Type B pancreatic cell (in vitro differentiated cells): ENCODE measurements at places on chromosomes 3 and 15.

GRCh38 chr15:75864213-75865059 is 21.2 kb downstream of the UBE2Q2 start:
- DNase-seq, result no peak

GRCh38 chr3:99713440-99713839 is 75.0 kb downstream of the COL8A1 start:
- no peak for DNase-seq

DNA sequence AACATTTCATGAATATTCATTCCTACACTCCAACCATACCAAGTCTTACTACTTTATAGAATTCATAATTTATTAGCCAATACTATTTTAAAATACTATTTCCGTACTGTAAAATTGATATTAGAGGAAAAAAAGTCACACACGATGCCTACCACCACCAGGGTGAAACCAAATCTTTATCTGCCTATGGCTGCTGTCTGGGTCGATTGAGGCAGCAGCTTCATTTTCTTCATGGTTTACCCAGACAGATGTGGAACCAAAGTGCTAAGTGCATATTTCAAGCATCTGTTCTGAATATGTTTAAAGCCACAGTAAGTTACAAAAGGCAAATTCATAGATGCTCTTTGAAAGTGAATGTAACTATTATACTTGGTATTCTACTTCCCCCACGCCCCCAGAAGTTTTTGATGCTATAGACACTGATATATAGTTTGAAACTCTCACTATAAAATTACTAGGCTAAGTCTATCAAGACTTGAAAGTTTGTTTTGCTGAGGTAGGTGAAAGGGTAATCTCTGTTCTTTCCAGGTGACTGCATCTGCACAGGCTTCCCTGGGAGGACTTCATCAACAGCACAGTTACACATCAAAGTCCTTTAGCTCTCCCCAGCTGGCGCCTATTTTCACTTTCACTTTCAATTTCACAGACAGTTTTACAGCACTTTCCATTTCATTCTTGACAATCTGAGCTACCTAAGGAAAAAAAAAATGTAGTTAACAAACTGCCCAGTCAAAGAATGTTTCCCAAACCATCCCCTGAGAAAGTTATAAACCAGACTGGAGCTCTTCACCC is 113.9 kb downstream of the POLQ start:
- DNase-seq, result no peak

- DNase-seq, result no peak
These were observed 7.8 kb downstream of the DUOX2 start for GRCh38 chr15:45106002-45106790.

DNA sequence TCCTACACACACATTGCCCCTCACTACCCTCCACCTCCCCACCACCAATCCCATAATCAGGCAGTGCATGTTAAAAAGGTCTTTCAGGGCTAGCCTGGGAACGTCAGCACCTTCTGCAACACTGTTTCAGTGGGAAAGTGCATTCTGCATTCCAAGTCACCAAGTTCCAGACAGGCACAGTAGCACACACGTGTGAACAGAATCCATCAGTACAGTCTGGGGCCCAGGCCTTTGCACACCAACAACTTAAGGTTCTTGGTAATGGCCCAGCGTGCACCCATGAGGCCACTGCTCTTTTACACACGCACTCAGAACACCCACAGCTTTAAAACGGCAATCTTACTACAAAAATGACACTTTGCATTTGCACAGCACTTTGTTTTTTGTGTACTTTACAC is 1.2 kb downstream of the ANXA2 start:
- no peak for DNase-seq

- DNase-seq, result no peak
These were observed 77.4 kb downstream of the RBPMS2 start for GRCh38 chr15:64697911-64698369.

- DNase-seq, result no peak
These were observed 524.7 kb upstream of the MCTP2 start for GRCh38 chr15:93706495-93707292.

- no peak for DNase-seq
These were observed 76.6 kb upstream of the PTX3 start for GRCh38 chr3:157360044-157360443.

DNA sequence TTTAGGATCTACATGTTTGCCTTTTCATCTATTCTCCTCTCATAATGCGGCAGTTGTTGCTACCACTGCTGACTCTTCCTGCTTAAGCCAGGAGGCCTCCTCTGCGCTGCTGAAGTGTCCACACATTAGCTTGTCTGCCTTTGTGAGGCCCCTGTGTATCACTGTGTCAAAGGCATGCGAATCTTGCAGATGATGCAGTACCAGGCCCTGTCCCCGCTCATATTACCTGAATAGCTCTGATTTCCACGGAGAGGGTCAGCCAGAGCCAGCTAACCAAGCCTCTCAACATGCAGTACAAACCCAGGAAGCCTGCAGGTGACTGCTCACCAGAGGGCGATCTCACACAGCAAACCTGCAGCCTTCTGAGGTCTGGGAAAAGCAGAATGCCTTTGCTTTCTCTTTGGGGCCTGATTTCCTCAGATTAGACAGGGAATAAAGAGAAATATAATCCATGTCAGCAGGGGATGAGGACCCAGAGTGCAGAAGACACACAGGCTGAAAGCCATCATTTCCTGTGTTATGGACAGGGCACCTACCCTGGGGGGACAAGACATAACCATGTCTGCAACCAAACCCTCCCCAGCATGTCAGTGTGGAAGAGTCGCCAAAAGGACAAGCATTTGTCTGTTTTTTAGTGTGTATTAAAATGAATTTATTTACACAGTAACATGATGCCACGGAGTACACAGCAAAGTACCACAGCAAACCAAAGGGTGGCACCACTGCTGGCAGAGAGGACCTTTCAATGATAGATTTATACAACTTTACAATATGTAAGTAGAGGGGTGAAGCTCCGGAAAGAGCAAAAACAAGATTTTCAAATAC is 36.8 kb upstream of the TSPAN3 start:
- no peak for DNase-seq

DNA sequence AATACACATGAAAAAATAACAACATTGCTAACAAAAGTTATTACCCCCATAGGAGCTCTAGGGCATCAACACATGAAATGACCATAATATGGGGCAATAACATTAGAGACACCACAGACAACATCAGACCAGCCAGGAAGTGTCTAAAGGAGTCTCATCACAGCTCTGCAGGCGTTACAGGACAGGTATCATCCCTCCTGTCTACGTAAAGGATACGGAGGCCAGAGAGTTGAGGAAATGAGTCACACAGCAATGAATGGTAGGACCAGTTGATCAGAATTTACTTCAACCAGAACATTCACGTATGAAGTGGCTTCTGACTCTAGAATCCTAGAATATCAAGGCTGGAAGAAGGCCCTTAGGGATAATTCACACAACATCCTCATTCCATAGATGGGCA is 1.8 kb downstream of the NME9 start:
- no peak for DNase-seq

DNA sequence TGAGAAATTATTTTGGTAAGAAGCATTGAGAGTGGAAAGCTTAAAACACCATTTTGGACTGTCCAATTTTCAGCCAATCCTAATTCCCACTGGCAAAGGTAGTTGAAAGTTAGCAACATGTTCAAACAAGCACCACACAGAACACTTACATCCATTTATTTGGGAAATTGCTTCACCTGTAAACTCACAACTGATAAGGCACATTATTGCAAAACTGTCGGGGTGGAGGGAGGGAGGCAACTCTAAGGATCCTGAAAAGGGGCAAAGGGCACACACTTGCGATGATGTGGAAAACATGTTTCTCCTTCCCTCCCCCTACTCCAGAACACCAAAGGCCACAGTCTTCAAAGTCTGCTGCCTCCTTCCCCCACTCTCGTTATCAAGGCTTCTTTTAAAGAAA is 9.4 kb downstream of the TMEM41A start:
- no peak for DNase-seq

- no peak for DNase-seq
These were observed 10.1 kb downstream of the TERC start for GRCh38 chr3:169754711-169755110.

- no peak for DNase-seq
These were observed 267.7 kb downstream of the ZBTB20 start for GRCh38 chr3:114879059-114880031.

- no peak for DNase-seq
These were observed 511.1 kb downstream of the OTOL1 start for GRCh38 chr3:162007722-162008121.

GRCh38 chr3:120688121-120688520 is 6.1 kb upstream of the HGD start:
- no peak for DNase-seq

GRCh38 chr3:106204160-106204868 is 335.5 kb upstream of the CBLB start:
- DNase-seq, result no peak
